Muscle of arm (tissue), 14 donors: ENCODE measurements at places on chromosomes 1 and 21.
A peak's percentile ranks its signal among the peaks of the same experiment; 100 is the strongest.

DNA sequence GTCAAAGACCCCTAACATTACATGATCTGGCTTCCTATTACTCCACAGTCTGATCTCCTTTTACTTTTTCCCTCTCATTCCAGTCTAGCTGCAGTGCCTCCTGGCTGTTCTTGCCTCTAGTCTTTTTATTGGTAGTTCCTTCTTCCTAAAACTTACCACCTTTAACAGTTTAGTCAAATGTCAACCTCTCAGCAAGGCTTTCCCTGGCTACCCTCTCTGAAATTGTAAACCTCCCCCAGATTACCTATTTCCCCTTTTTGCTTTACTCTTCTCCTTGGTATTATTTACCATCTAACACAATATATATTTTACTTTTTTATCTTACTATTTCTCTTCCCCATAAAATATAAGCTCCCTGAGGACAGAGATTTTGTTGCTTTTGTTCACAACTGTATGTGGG is 129.6 kb downstream of the CLEC20A start:
- no peak for DNase-seq

DNA sequence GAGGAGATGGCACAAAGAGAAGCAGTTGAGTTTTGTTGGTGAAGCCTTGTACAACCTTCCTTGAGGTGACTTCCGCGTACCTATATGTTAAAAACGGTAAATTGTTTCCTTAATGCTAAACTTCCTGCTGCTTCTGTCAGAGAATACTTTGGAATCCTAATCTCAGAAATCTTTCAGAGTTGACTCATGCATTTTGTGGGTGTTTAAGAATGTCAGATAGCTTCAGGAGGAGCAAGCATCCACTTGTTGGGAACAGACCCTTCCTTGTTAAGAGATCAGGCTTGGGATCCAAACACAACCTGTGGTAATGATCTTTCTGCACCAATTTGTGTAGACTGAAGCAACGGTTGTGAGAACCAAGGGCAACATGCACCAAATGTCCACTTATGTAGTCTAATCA is 29.5 kb downstream of the AK4 start:
- no peak for DNase-seq

DNA sequence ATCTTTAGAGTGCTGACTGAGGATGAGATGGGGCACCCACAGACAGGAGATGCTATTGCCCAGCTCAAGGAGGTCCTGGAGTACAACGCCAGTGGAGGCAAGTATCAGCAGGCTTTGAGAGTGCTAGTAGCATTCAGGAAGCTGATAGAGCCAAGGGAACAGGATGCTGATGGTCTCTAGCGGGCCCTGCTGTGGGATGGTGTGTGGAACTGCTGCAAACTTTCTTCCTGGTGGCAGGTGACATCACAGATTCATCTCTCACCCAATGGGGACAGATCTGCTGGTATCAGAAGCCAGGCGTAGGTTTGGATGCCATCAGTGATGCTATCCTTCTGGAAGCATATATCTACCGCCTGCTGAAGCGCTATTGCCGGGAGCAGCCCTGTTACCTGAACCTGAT is 609.8 kb upstream of the NCAM2 start:
- DNase-seq: no peak

DNA sequence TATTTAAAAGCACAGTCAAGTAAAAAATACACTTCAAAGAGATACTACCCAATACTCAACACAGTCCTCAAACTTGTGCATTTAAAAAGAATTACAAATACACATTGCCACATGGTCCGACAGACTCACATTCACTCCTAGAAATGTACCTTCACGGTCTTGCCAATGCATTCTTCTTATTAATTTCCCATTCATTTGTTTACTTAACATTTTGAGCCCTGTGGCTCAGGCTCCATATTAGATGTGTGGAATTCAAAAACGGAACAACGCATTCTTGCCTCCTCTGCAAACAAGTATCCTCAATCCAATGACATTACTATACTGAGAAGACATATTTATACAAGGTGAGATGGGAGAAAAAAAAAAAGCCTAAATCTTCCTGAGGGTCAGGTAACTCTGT is 2.5 kb upstream of the DUSP23 start:
- DNase-seq: no peak

GRCh38 chr1:18575620-18576019 is 55.0 kb upstream of the PAX7 start:
- no peak for DNase-seq

GRCh38 chr1:39145331-39145965 is 59.0 kb upstream of the MACF1 start:
- no peak for DNase-seq

DNA sequence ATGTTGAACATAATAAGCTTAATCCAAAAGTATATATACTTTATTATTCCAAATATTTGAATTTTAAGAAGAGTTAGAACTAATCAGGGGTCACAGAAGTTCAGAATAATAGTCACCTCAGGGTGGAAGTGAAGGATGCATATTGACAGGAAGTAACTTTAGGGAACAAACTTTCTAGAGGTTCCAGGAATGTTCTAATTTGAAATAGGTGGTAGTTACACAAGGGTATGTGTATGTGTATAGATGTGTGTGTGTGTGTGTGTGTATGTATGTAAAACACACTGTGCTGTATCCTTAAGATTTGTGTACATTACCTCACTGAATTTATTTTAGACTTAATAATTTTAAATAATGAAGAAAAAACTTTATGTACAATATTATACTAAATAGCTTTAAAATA is 110.4 kb downstream of the ACBD6 start:
- no peak for DNase-seq

GRCh38 chr21:46570119-46570518 is 34.8 kb downstream of the S100B start:
- no peak for DNase-seq

DNA sequence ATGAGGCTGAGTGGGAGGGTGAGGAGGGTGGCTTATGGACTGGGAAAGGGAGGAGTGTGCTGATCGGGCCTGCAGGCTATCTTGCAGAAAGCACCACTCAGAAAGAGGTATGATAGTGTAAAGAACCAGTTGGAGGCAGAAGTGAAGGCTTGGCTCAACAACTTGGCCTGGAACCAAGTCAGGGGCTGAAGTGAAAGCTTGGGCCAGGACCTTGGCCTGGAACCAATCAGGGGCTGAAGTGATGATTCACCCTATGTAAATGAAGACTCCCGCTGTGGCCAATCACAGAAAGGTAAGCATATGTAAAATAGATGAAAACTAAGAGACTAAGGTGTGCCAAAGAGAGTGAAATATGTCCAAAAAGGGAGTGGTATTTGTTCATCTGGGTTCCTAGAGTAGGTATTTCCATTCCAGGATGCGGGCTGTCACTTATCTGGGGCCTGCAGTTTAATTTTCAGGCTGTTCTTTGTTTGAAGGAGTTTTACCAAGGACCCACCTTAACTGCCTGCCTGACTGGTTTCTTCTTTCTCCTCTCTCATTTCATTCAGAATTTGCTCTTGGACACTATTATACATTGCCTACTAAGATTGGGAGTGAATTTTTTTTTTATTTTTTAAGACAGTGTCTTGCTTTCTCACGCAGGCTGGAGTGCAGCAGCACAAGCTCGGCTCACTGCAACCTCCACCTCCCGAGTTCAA is 5.1 kb upstream of the RFX5 start:
- DNase-seq: no peak

GRCh38 chr1:104884939-104885338 is 1135.2 kb downstream of the AMY1C start:
- DNase-seq: no peak

GRCh38 chr21:42514883-42515228 is 1.2 kb downstream of the SLC37A1 start:
- DNase-seq: no peak

- no peak for DNase-seq
Observed at GRCh38 chr1:232250838-232251237, 379.1 kb downstream of the SIPA1L2 start.

- DNase-seq: no peak
Observed at GRCh38 chr1:56072310-56072709, 507.1 kb downstream of the PLPP3 start.

- DNase-seq: no peak
Observed at GRCh38 chr1:22509815-22510214, 53.5 kb upstream of the EPHA8 start.

DNA sequence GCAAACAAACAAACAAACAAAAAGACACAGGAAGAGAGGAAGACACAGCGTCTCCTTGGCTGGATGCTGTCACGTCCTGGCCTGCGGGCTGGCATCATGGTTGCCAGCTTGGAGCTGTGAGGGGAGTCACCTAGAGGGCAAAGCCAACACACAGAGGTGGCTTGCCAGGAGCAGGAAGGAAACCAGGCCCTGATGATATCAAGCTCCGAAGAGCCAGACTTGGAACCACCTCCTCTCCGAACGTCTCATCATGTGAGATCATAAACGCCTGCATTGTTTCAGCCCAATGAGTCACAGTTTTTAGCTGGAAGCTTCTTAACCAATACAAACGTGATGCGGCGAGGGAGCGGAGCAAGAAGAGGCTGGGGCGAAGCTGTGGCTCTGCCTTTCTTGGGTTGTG is 8.7 kb downstream of the PLA2G2D start:
- no peak for DNase-seq

DNA sequence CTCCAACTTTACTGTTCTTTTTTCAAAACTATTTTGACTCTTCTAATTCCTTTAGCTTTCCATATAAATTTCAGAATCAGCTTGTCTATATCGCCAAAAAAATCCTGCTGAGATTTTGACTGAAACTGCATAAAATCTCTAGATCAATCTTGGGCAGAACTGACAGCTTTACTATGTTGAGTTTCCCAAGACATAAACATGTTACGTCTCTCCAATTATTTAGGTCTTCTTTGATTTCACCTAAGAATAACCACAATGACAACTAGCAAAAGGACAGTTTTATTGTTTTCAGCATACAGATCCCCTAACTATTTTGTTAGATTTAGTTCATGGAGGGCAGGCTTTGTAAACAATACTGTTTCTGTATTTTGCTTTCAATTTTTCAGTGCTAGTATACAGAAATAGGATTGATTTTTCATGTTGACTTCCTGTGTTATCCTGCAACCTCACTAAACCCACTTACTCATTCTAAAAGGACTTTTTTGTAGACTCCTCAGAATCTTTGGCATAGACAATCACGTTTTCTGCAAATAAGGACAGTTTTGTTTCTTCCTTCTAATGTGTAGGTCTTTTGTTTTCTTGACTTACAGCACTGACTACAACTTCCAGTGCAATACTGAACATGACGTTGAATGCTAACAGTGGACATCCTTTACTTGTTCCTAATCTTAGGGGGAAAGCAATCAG is 63.4 kb downstream of the NPHP4 start:
- DNase-seq: no peak

DNA sequence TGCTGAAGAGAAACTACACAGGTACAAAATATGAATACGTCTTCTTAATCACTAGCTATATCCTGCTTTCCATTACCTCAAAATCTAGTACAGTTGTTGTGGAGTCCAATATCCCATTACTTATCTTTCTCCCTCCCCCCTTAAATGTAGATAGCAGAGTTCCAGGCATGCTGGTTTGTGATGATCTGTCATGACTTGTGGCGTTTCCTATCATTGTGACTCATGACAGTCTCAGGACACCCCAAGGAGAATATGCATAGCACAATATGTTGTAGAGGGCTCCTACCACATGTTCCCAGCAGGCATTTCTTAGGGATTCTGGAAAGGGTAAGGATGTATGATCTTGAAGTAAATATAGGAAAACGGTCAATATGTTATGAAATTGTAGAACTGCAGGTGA is 206.9 kb downstream of the USH2A start:
- DNase-seq: no peak

DNA sequence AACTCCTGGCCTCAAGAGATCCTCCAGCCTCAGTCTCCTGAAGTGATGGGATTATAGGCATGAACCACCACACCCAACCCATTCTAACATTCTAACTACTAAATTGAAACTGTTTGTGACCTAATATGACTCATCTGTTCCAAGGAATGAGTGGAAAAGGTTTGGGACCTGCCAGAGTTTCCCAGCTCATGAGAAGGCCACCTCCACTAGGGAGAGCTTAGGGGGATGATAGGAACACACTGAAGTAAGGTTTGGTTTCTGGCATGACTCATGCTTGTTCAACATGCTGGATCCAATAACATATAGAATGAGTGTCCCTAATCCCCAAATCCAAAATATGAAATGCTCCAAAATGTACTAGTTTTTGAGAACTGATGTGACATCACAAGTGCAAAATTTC is 18.9 kb upstream of the SCAF4 start:
- no peak for DNase-seq

- no peak for DNase-seq
Observed at GRCh38 chr1:35432231-35432630, 125.0 kb downstream of the KIAA0319L start.

GRCh38 chr1:81801651-81802456 is 1.1 kb downstream of the ADGRL2 start:
- DNase-seq: peak; percentile 53

DNA sequence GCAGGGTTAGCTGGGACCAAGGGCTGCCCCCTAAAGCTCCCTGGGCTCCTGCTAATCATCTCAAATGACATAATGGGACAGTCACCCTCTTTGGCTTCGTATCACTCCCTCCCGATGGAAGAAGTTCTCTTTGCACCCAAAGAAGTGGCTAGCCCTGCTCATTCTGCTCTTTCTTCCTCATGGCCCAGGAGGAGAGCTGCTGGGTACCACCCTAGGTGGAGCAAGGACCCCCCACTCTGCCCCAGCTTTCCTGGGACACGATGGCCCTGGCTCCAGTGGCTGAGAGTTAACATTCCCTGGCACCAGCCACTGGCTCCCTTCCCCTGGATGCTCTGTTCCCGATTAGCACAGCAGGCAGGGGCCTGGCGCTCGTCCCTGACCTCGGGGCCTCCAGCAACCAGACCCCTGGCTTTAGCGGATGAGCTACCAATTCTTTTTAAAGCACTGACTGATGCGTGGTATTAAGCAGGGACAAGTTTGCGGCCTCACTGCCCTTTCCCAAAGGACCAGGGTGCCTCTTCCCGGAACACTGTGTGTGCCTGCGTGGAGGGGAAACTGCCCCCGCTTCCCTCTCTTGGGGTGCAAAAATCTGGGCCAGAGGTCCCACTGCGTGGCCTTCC is 1.2 kb downstream of the MYOM3 start:
- DNase-seq: peak; percentile 23

- no peak for DNase-seq
Observed at GRCh38 chr21:37546299-37546908, 179.8 kb downstream of the DYRK1A start.

DNA sequence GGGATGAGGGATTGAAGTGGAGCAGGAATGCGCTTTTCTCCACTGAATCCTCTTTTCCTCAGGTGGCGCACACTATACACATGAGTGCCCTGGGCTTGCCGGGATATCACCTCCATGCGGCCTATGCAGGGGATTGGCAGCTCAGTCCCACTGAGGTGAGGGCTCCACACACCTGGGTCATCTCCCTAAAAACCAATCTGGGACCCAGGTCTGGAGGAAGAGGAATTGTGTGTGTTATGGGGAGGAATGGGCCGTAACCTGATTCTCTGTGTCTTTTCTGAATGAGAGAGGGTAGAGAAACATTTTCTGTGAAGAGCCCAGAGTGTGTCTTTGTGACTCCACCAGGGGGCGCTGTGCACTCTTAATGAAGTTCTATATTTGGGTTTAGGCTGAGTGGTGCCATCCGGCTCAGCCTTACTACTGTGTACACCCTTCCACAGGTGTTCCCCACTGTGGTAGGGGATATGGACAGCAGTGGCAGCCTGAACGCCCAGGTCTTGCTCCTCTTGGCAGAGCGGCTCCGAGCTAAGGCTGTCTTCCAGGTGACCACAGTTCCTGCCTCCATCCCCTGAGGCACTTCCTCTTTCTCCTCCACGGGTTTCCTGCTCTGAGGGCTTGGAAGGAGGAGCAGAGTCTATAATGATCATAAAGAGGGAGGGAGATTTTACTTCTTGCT is 1.5 kb downstream of the TOMM40L start:
- DNase-seq: peak; percentile 77

- DNase-seq: no peak
Observed at GRCh38 chr21:32800056-32800455, 28.5 kb upstream of the PAXBP1 start.

GRCh38 chr1:221778125-221778524 is 36.2 kb upstream of the DUSP10 start:
- no peak for DNase-seq
